ENCODE measurements at places on chromosomes 1 and 21.

GRCh38 chr1:198837278-198838021 lies 198.6 kb downstream of the PTPRC start:
- no peak for DNase-seq

GRCh38 chr21:31903896-31904295 lies 31.1 kb downstream of the HUNK start:
- DNase-seq, result no peak

DNA sequence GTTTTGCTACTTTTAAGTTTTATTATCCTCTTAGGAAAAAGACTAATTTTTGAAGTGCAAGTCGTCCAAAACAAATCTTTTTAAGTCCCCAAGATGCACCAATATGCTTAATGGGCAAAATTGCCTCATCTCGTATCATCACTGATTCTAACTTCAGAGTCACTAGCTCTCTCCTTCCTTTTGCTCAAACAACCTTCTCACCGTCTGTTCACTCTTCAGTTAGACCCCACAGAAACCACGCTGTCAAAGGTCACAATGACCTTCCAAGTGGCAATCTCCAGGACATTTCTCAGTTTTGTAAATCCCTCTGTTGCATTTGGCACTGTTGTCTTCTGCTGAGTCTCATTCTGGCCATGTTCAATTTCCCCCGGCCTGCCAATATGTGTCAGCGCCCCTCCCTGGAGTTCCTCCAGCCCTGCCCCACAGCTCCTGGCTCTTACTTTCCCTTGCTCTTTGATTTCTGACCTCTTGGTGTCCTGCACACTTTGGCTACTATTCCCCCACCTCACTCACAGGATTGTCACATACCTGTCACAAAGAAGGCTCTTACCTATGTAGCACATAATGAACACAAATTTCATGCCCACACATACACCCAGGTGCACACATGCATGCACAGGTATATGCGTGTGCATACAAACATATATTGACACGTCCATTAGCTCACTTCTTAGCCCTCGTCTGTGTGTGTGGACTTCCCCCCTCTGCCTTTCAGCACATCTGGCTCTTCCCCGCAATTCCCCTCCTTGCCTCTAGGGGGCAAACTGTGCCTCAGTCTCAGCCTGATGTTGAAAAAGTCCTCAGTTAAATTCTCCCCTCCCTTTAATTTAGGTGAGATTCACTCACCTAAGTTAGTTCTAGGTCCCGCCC lies 354.0 kb upstream of the DUSP10 start:
- peak; percentile 10 for DNase-seq

DNA sequence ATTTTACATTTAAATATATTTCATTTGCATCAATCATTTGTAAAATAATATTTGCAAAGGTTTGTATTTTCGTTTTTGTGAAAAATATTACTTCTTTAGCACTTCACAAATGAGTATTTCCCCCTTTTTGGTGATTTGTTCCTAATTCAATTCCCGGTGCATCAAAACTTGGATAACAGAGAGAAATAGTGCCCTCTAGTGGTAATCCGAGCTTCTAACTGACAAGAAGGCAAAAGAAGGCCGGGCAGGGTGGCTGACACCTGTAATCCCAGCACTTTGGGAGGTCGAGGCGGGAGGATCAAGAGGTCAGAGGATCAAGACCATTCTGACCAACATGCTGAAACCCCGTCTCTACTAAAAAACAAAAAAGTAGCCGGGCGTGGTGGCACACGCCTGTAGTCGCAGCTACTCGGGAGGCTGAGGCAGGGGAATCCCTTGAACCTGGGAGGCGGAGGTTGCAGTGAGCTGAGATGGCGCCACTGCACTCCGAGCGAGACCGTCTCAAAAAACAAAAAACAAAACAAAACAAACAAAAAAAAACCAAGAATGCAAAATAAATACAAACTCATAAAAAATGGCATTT lies 137.7 kb downstream of the COL11A1 start:
- DNase-seq, result no peak

GRCh38 chr1:154352581-154353459 lies 27.5 kb downstream of the ATP8B2 start:
- DNase-seq, result no peak

- no peak for DNase-seq
Measured at GRCh38 chr1:80659161-80659560, 1141.6 kb upstream of the ADGRL2 start.

DNA sequence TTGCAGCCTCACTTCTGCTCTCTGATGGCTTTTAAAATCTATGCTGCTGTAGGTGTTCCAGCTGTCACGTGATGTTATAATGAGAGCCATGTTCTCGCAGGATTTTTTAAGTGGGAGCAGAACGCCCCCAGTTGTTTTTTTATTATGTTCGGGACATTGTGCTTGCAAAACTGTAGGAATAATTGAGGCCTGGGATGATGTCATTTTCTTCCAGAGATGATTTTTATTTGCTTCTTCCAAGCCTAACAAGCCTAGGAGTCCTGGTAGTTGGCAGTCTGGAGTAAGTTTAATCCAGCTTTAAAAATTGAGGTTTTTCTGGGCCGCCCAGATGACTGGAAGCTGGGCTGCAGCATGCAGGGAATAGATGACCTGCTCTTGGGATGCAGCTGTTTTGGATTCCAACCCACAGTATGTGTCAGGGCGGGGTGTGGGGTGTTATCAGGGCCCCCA lies 34.6 kb upstream of the CHIT1 start:
- DNase-seq, result no peak

DNA sequence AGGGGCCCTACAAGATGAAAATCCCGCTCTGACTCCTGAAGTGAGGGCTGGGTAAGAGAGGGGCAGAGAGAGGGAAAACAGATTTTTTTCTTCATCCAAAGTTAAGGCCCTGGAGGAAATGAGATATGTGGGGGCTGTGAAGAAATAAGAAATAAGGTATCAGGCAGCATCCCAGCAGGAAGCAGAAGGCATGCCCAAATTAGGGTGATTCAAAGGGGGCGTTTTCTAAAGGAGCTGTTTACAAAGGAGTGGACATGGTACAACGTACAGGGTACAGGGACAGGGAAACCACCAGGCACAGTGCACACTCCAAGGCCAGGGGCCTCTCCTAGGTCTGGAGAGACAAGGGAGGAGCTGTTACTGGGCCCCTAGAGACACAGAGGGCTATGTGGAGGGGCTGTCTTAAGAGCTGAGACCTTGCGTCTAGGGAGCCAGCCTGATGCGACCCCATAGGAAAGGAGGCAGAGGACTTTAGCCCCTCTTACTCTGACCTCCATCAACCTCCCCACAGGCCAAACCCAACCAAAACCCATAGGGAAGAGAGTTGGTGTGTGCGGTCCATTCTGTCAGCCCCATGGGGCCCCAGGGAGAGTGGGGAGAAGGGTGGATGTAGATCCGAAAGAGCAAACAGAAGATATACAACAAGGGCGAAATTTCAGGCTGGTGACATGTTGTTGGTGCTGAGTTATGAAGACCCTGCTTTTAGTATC lies 38.6 kb downstream of the STYXL2 start:
- no peak for DNase-seq

GRCh38 chr1:34612091-34612827 lies 142.6 kb upstream of the GJB5 start:
- DNase-seq, result no peak

- no peak for DNase-seq
Measured at GRCh38 chr1:164473544-164473943, 85.4 kb upstream of the PBX1 start.

DNA sequence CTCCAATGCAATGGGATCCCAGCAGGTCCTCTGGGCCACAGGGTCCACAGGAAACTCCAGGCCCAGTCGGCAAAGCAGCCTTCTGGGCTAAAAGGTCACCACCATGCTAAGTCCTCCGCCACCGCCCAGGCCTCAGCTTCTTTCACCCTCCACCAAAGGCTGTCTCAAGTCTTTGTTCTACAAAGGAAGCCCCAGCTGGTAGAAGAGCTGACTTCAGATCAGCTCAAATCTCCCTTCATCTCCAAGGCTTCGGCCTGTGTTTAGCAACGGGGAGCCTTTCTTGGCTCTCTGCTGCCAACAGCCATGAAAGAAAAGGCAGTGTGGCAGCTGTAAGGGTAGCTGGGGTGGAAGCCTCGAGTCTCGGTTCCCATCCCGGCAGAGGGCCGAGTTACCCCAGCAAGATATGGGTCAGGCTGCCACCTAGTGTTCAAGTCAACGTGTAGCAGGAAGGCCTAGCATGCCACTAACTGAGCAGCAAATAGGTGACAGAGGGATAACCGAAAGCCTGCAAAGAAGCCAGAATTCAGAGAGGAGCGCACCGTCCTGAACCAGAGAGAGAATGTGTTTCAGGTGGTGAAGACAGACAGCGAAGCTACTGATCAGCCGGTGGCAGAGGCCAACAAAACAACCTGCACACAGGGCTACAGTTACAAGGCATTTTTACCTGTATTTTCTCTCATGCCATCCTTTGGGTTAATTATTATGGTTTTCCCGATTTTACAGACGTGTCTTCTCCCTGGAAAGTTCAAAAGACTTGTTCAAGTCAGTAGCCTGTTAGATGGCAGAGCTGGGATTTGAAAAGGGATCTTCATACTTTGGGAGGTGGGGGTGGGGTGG lies 26.8 kb upstream of the CRNN start:
- DNase-seq, result peak; percentile 29

DNA sequence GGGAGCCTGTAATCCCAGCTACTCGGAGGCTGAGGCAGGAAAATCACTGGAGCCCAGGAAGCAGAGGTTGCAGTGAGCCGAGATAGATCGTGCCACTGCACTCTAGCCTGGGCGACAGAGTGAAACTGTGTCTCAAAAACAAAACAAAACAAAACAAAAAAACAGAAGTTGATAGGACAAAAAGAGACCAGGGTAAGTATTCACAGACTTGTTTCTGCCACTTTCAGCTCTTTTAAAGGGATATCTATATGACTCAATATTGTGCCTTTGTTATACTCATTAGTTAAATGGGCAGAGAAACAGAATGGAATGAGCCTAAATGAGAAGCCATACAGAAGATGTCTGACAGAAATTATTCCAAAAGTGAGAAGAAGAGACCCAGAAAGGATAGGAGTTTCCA lies 23.1 kb upstream of the ABL2 start:
- no peak for DNase-seq

DNA sequence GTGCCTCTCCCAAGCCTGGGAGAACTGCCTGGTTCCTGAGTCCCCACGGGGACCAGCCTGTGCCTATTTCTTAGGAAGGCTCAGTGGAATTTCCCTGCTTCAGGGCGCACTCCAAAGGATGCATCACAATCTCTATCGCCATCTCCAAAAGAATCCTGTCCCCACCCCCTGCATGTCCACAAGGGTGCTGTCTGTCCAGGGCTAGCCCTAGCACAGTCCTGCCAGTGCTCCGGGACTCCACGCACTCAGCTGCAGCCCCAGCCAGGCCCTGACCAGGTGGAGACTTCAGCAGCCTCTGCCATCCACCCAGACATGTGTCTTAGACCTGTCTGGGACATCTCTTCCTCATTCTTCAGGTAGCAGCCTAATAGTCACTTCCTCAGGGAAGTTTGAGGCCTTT lies 199.7 kb downstream of the GRIK3 start:
- DNase-seq, result no peak

DNA sequence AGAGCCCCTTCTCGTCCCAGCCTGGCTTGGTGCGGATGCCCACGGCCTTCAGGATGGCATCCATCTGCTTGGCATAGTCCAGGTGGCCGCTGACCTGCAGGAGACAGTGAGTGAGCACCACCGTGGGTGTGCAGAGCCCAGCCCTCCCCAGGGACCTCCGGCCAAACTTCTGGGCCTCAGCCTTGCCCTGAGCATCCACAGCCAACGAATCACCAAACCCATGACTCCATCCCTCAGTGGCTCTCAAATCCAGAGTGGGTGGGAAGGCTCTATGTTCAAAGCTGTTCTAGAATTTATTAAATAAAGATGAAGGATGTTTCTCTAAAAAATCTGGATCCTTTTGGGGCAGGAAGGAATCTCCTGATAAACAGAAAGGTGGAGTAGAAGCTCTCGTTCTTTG lies 18.7 kb downstream of the HTR6 start:
- DNase-seq, result no peak

Measured in stimulated activated CD4-positive, alpha-beta T cell treated with anti-CD3 and anti-CD28 coated beads, TNF-alpha, amount 100 ng/mL, for 4 hours (primary cell).